Activated naive CD8-positive, alpha-beta T cell treated with anti-CD3 and anti-CD28 coated beads, Interleukin-2, amount 10 ng/mL, durations not matched to agents 7 days and 5 days (primary cell): ENCODE measurements at places on chromosomes 5 and 9.

DNA sequence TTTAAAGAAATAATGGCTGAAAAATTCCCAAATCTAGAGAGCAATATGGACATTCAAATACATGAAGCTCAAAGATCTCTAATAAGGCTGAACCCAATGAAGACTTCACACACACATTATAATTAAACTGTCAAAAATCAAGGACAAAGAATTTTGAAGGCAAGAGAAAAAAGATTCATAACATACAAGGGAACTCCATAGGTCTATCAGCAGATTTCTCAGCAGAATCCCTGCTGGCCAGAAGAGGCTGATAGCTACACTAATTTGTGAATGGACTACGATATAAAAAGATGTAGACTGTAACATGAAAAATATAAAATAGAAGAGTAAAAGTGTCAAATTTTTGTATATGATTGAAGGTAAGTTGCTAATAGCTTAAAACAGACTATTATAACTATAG, 251.9 kb downstream of the ADAMTS6 start:
- DNase-seq = no peak

DNA sequence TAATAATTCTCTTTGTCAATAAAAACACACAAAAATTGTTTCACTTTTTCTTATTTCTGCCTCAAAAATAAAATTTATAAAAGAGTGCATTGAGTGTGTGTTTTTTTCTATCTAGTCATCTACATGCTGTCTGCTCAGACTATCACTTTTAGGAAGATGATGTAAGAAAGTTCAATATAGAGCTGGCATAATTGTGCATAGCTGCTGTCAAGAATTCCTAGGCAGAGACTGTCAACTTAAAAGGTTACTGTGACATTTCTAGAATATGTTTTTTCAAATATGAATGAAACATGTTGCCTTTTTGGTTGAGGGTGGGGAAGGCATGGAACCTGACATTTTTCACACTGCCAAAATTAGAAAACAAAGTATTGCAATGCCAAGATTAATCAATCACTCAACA, 172.3 kb downstream of the CDH10 start:
- no peak for DNase-seq

GRCh38 chr5:153050496-153051179, 439.8 kb upstream of the GRIA1 start:
- DNase-seq = no peak

DNA sequence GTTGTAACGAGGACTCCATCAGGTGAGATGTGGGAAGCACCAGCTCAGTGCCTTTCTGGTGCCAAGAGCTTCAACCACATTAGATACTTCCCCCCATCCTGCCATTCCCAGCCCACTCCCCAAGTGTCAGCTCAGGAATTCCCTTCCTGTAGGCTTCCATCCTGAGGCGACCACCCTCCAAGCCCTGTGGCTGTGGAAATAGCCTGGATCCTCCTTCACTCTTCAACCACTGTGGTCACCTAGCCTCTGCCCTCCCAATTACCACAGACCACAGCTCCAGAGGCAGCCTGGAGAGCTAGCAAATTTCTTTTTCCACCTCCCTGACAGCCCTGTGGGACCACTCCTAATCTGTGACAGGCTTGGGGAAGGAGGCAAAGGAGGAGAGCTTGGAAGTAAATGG, 219.8 kb upstream of the MAP3K1 start:
- no peak for DNase-seq

DNA sequence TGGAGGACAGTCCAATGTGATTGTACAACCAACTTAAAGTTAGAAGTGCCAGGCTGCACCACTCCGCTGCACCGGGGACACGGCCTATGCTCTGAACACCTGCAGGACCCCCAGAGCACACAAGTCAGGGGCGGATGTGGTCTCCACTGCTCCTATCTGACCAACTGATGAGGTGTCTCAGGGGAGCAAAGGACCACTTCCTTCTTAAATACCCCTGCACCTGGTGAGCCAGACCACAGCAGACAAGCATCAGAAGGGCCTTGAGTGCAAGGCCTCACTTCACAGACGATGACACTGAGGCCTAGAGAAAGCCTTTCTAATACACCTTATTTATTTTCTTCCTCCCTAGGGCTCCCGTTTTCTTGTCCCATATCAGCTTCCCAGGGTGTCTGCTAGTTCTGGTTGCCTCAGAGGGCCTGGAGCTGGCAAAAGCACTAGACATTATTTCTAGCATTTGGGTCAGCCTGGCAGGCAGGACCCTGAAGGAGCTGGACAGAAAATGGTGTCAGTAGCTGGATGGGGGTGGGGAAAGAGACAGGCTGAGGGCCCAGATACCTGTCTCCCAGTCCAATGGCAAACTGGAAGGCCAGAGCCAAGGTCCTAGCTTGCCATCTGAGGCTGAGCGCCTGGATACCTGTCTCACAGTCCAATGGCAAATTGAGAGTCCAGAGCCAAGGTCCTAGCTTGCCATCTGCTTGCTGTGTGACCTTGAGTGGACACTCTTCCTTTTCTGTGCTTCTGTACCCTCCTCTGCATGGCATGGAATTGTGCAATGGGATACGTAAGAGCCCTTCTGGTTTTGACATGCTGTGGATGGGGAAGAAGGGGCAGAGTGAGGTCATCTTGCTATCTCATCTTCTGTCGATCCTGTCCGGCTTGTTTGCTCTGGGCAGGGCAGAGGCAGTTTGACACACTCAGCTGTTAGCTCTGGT, 9.0 kb downstream of the CCDC69 start:
- DNase-seq = peak; percentile 72

DNA sequence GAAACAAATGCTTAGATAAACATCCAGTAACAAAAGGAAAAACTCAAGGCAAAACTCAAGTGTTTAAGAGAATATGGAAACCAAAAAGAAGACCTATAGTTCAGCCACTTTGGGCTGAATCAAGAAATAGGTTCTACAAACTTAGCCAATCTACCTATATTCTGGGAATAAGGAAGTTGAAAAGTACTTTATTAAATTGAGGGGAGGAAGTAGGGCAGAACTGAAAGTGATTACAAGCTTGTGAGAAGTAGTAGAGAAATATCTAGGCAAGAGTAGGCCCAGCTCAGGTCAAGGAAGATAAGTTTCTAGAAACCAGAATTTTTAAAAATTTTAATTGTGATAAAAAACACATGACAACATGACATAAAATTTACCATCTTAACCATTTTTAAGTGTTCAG, 384.8 kb upstream of the PCSK5 start:
- no peak for DNase-seq

GRCh38 chr9:88985616-88986015, 5.7 kb upstream of the S1PR3 start:
- DNase-seq = no peak

DNA sequence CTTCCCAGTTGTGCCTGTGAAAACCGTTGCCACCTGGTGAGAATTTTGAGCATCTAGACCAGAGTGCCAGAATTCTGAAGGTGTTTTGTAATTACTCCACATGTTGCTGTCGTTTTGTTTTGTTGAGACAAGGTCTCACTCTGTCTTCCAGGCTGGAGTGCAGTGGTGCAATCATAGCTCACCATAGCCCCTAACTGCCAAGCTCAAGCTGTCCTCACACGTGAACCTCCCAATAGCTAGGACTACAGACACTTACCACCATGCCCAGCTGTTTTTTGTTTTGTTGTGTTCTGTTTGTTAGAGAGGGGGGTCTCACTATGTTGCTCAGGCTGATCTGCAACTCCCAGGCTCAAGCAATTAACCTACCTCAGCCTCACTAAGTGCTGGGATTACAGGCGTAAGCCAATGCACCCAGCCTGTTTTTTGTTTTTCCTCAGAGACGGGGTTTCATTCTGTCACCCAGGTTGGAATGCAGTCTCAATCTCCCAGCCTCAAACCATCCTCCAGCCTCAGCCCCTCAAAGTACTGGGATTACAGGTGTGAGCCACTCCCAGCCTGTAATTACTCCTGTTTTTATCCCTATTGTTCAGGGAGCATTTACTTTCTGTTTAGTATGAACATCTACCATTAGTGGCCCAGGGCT, 121.1 kb upstream of the DMRT1 start:
- DNase-seq = no peak

DNA sequence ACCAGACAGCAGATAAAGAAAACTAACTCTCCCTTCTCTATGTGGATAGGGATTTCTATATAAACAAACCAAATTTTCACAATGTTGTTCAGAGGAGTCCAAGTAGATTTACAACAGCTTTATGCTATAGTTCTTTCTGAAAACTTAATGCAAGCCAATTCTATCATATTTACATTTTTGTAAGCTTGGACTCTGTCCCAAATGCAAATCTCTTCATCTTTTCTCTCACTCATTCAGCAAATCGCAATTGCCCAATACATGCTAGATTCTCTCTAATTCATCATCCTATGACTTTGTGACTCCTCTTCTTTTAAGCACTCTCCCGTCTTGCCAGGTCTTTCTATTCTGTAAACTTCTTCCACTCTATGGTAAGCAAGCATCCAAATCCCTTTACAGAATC, 39.1 kb upstream of the UGT3A2 start:
- no peak for DNase-seq

GRCh38 chr9:93467062-93467416, 13.7 kb upstream of the FAM120AOS start:
- DNase-seq = no peak

- peak; percentile 30 for DNase-seq
Observed at GRCh38 chr5:32713361-32713769, 2.2 kb downstream of the NPR3 start.

DNA sequence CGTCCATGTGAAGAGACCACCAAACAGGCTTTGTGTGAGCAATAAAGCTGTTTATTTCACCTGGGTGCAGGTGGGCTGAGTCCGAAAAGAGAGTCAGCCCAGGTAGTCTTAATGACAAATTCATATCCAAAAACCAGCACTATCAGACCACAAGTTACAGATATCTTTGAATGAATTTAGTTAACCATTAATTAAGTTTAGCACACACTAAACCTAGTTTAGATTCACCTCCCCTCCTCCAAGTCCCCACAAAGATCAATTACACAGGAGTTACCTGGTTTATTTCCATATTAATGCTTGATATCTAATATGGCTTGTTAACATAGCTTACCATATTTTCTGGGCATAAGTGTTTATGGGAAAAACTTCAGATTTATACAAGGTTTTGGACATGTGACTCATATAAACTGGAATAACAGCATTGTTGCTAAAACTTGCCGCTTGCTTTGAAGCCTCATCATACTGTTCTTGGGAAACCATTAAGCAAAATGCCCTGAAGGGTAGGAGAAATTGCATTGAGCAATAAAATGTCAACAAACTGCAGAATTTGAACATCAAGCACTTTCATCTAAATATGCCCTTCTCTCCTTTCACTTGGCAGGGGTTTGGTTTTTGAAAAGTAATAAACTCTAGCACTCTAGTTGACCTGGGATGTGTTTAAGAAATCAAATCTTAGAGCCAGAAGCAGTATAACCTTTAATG, 166.9 kb downstream of the SNCAIP start:
- no peak for DNase-seq

- no peak for DNase-seq
Observed at GRCh38 chr9:20238921-20239320, 383.4 kb downstream of the MLLT3 start.

GRCh38 chr9:71743217-71743705, 25.1 kb downstream of the CEMIP2 start:
- no peak for DNase-seq

DNA sequence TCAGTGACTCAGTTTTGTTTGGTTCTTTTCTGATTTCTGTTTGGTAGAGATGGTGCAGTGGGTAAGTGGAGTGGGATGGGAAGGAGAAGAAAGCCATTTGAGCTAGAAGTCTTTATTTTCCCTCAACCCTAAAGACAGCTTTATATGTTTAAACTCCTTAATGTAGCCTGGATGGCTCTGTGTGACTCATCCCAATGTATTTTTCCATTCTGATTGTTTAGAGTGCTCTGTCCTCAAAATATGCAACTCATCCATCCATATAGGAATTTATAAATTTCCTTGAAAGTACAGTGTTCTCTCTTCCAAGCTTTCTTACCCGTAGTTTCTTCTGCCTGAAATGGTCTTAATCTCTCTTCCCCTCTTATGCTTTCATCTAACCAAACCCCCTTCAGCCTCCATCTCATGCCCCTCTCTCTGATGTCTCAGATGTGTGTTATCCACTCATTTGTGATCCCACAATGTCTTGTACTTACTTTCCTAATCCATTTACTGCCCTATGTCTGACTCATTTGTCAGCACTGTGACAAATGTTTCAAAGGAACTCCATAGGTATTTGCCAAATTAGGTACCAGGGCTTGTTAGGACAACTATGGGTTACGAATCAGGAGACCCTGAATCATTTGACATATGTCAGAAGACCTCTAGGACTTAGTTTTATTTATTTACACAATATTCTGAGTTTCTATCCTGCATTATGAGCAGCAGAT, 217.5 kb upstream of the SGCD start:
- no peak for DNase-seq

DNA sequence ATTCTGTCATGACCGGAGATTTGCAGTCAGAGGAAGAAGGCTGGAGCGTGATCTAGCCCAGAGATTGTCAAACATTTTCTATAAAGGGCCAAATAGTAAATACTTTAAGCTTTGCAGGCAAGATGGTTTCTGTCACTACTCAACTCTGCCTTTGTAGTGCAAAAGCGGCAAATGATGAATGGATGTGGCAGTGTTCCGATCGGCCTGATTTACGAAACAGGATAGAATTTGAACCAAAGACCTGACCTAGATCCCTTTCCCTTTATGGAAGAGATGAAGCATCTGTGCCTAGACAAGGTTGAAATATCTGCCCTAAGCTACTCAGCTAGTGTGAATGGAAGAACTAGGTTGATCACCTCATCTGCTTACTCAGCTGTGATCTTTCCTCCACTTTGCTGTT, 209.5 kb downstream of the YTHDC2 start:
- DNase-seq = no peak

DNA sequence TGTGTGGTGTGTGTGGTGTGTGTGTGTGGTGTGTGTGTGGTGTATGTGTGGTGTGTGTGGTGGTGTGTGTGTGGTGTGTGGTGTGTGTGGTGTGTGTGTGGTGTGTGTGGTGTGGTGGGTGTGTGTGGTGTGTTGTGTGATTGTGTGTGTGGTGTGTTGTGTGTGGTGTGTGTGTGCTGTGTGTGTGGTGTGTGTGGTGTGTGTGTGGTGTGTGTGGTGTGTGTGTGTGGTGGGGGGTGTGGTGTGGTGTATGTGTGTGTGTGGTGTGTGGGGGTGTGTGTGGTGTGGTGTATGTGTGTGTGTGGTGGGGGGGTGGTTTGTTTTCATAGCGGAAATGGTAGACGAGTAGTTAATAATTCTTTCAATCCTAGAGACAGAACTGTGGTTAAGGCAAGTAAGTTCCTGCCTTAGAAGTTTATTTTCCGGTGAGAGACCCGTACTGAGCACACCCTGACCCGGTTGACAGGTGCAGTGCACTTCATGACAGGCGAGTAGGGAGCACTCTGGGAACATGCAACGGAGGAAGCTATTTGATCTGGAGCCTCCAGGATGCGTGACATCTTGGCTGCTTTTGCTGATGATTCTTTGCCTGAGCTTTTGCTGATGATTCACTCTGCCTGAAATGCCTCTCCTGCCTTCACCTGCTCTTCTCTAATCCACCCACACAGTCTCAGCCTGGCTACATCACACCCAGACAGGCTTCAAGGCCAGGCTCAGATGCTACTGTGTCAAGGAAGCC, 21.7 kb upstream of the FAT2 start:
- peak; percentile 42 for DNase-seq

DNA sequence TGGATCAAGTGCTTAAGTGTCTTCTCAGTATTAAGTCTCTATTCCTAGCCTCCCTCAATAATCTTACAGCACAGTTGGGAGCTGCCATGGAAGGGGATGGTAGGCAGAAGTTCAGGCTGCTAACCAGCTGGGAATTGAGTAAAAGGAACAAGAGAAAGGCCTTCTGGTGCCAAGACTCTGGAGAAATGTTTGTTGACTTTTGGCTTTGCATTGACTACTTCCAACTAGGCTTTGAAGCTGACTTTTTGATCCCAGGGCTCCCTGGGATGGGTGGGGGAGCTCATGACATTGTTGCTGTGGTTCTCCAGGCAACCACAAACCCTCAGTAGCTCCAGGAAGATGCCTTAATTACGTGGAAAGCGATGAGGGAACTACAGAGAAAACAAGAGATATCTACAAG, 85.2 kb upstream of the HTR4 start:
- no peak for DNase-seq
